ENCODE measurements at places on chromosomes 1 and 21.

GRCh38 chr1:18458133-18459092, 22.3 kb upstream of the KLHDC7A start:
- DNase-seq, result no peak

- DNase-seq, result no peak
Measured at GRCh38 chr21:43283136-43283924, 114.5 kb downstream of the CRYAA start.

DNA sequence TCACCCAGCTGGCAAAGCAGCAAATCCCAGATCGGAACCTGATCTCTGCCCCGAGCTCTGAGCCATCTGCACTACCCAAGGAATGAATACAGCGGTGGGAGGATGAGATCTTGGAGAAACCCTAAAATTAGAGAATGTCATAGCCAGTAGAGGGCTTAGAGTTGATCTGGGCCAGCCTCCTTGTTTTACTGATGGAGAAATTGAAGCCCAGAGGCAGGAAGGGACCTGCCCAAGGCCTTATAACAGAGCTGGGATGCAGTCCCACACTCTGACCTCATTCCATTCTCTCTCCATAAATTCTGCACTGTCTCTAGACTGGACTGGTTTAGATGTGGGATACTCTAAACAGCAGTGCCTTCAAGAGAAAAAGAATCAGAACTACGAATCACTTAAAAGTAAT, 4.8 kb upstream of the SFN start:
- no peak for DNase-seq

GRCh38 chr1:56688522-56689026, 43.5 kb downstream of the PRKAA2 start:
- DNase-seq, result no peak

- no peak for DNase-seq
Measured at GRCh38 chr1:1428174-1428573, 7.1 kb upstream of the ANKRD65 start.

GRCh38 chr1:213931836-213932235, 55.9 kb upstream of the PROX1 start:
- DNase-seq, result no peak

GRCh38 chr21:29441651-29442050, 142.9 kb downstream of the BACH1 start:
- DNase-seq, result no peak

Data from left hindlimb (tissue), 1 donor.